ENCODE measurements at places on chromosomes 5 and 9. TPM values are rescaled to one million over a fixed set of nuclear protein-coding genes. Genes with fewer than 3 reads are reported as not detected.

GRCh38 chr9:7097040-7097715 lies 339.4 kb downstream of the KDM4C start:
- DNase-seq, result no peak

DNA sequence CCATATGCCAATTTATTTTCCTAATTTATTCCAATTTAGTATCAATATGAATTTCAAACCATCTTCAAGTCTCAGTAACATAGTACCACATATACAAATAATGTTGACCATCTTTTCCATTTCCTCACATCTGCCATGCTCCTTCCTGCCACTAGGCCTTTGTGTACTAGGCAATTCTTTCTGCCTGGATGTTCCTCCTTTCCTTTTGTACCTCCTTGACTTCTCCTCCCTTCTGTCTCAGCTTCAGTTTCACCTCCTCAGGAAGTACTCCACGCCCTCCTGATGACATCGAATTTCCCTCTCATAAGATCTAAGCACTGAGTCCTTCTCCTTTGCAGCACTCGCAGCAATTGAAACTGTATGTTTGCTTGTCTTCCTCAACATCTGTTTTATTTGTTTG lies 53.9 kb downstream of the MEF2C start:
- no peak for DNase-seq

Gene C7
- not detected for total RNA-seq

Gene LHX6
- not detected for total RNA-seq

DNA sequence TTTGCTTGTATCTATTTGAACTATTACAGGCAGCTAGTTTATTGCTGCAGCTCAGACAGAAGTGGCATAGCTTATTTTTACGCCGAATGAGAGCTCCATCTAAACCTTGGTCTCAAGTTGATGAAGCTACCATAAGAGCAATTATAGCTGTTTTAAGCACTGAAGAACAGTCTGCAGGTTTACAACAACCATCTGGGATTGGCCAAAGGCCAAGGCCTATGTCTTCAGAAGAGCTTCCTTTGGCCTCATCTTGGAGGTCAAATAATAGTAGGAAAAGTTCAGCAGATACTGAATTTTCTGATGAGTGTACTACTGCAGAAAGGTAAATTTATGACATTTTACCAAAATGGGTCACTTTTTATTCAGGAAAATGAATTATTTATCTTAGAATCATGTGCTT lies 67.9 kb downstream of the YTHDC2 start:
- DNase-seq, result no peak

Gene MAN2A1
- total RNA-seq, result 44.9 TPM

DNA sequence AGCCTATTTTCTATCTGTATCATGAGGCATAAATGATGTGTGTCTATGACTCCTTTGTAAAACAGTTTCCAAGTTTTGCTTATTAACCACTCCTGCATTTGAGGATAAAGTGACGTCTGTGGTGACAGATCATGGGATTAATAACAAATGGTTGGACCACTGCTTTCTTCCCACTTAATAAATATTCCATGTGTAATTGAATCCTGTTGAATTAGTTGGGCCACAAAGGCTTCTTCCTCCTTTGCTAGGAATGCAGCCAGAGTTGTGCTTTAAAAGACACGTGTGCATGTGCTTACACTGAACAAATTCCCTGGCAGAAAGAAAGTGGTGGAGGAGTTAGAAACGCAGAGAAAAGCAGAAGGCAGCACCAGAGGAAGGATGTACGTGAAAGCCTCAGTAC lies 150.2 kb downstream of the ACTBL2 start:
- DNase-seq, result no peak

Gene SPINK6
- total RNA-seq, result not detected
